Astrocyte (in vitro differentiated cells and primary cell): ENCODE measurements at places on chromosomes 2 and 18.

DNA sequence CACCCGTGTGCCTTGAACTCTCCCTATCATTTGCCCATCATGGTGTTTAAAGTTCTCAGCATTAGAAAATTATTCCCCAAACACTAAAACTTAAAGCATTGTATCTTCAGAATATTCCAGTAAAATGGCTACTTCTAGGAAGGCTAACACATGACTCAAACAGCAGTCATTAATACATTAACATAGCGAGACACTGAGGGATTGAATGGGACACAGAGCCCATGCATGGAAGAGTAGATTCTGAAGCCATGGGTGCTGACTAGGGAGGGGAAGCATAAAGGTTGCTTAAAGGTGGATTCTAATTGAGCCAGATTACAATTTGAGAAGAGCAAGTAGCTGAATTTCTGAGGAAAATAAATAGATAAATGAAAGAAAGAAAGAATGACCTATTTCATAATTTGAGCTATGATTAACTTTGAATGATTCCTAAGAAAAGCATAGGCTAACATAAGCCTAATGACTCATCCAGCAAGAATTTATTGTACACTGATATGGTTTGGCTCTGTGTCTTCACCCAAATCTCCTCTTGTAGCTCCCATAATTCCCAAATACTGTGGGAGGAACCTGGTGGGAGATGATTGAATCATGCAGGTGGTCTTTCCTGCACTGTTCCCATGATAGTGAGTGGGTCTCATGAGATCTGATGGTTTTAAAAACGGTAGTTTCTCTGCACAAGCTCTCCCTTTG is 79.8 kb upstream of the PIK3C3 start:
- H3K4me3 ChIP-seq: no peak overlapping the region
- DNase-seq: peak; percentile 63
- H3K36me3 ChIP-seq: no peaks in the 10 kb centered on the region
- H3K27ac ChIP-seq: peak overlapping the region; percentile 17
- H3K4me1 ChIP-seq: peaks cover 10% of the 10 kb centered on the region

DNA sequence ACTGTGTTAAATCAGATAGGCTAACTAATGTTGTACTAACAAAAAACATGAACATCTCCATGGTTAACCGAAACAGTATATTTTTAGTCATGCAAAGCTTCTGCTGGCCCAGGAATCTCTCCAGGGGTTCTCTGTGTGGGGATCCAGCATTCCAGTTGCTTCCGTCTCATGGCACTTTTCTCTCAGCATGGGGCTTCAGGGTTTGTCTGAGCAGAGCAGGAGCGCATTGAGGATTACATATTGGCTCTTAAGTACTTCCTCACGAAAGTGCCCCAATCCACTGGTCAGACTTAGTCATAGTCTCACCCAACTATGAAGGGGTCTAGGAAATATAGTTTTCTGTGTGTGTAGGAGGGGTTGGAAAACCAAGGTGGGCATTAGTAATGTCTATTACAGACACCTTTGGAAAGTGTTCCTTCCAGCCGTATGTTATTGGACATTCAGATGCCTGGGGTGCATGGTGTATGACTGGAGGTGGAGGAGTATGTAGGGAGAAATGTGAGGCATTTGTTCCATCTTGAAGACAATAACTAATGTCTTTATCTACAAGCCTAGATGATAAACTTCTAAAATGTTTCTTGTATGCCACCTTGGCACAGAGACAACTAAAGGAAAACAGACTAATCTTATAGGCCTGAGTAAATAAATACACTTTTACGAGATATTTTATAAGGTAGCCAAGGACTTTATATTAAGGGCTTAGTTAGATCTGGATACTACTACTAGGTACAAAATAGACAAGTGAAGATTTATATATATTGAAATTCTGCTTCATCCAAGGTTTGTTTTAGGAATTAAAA is 123.8 kb upstream of the ZEB2 start:
- no peak overlapping the region for H3K27ac ChIP-seq
- no peaks in the 10 kb centered on the region for H3K36me3 ChIP-seq
- no peak overlapping the region for H3K4me3 ChIP-seq
- no peak for DNase-seq
- H3K4me1 ChIP-seq: no peaks in the 10 kb centered on the region

DNA sequence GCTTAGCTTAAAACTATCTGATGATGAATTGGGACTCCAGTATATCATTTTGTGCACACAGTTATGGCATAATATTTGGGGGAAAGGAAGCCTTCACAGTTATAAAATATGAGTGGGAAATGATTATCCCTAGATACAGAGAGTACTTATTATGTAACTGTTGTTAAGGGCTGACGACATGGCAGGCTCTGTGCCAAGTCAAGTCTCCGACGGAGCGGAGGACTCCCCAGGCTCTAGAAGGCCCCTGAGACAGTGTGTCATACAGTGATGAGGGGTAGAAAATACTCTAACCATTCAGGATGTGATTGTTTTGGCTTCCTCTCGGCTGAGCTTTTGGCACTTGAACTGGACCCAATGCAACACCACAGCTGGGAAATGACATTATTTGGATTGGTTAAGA is 211.8 kb downstream of the SLC8A1 start:
- H3K27me3 ChIP-seq: no peaks in the 10 kb centered on the region
- no peaks in the 10 kb centered on the region for H3K36me3 ChIP-seq
- peaks cover 32% of the 10 kb centered on the region for H3K4me1 ChIP-seq
- DNase-seq: peak; percentile 94
- peak overlapping the region; percentile 64 for H3K27ac ChIP-seq
- no peak overlapping the region for H3K4me3 ChIP-seq

- H3K4me1 ChIP-seq: no peaks in the 10 kb centered on the region
- no peak overlapping the region for H3K27ac ChIP-seq
- H3K36me3 ChIP-seq: no peaks in the 10 kb centered on the region
- no peak overlapping the region for H3K4me3 ChIP-seq
- DNase-seq: no peak
These were observed 216.3 kb downstream of the RNF144A start for GRCh38 chr2:7133521-7133920.

GRCh38 chr2:19682493-19682892 is 219.3 kb downstream of the TTC32 start:
- H3K4me3 ChIP-seq: no peak overlapping the region
- H3K27me3 ChIP-seq: no peaks in the 10 kb centered on the region
- DNase-seq: no peak
- no peaks in the 10 kb centered on the region for H3K4me1 ChIP-seq
- H3K27ac ChIP-seq: no peak overlapping the region

DNA sequence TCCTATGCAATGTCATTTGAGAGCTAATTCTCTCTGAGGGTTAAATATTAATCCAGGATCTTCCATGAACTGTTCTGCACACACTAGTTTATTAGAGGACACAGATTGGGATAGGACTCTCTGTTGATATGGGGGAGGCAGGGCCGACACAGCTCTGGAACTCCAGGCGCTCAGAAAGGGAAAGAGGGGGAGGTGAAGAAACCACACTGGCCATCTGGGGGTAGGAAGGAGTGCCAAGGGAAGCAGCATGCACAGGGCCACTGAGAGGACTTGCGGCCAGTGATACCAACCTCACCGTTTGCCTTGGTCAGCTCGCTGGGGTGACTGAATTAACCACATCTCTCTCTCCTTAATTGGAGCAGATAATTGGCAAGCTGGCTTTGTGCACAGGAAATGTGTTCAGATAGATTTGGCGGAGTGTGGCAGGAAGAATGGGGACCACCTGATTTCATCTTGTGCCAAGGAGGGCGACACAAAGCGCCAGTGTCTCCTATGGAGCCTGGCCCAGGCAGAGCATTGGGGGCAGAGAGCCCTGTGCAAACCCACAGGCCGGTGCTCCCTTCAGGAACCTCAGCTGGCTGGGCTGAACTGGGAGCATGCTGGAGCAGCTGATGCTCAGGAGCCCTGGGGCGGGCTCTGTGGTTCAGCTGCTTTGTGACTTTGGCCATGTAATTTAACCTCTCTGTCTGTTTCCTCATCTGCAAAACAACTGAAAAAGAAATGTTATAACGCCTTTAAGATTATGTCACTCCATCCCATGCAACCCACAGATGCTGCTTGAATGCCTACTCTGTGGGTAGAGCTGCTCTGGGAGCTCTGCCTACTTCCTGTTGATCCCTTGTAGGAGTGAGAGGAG is 114.7 kb upstream of the STON1 start:
- H3K4me3 ChIP-seq: no peak overlapping the region
- DNase-seq: peak; percentile 39
- H3K27me3 ChIP-seq: no peaks in the 10 kb centered on the region
- H3K36me3 ChIP-seq: no peaks in the 10 kb centered on the region

DNA sequence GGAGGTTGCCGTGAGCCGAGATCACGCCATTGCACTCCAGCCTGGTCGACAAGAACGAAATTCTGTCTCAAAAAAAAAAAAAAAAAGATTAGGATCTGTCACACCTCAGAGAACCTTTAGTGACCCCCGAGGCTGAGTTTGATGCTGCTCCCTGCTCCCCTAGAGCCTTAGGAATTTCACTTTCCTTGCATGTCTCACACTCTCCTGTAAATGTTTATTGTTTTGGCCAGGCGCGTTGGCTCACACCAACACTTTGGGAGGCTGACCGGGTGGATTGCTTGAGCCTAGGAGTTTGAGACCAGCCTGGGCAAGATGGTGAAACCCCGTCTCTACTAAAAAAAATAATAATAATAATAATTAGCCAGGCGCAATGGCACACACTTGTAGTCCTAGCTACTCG is 31.5 kb downstream of the SRSF7 start:
- DNase-seq: no peak
- no peak overlapping the region for H3K4me3 ChIP-seq
- H3K27ac ChIP-seq: no peak overlapping the region

DNA sequence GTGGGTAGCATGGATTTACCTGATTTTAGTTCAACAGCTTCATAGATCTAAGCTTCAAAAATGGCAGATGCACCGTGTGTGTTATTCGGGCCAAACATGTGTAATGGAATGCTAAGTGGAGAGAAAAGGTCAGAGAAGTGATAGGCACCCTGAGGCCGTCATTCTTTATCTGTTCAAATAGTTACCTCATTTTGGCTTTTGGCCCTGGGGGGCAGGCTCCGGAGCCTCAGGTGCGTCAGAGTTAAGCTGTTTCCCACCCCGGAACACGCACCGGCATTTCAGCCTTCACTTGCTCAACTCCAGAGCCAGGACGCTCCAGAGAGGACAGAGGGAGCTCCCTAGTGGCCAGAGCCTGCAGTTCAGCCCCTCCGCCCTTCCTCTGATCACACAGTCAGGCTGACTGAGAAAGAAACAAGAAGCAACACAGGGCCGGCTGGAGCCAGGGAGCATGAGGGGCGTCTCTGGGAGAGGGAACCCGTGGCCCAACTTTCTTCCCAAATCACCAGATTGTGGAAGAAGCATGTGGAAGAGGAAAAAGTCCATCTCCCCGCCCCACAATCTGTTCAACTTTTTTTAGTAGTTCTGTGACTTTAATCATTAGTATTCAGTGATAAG is 135.2 kb upstream of the EPC2 start:
- no peaks in the 10 kb centered on the region for H3K36me3 ChIP-seq
- no peak overlapping the region for H3K27ac ChIP-seq
- DNase-seq: peak; percentile 66
- no peaks in the 10 kb centered on the region for H3K27me3 ChIP-seq

GRCh38 chr18:39305766-39306165 is 1740.2 kb upstream of the CELF4 start:
- H3K36me3 ChIP-seq: no peaks in the 10 kb centered on the region
- no peaks in the 10 kb centered on the region for H3K27me3 ChIP-seq
- H3K27ac ChIP-seq: no peak overlapping the region
- DNase-seq: no peak
- H3K4me3 ChIP-seq: no peak overlapping the region
- H3K4me1 ChIP-seq: no peaks in the 10 kb centered on the region

DNA sequence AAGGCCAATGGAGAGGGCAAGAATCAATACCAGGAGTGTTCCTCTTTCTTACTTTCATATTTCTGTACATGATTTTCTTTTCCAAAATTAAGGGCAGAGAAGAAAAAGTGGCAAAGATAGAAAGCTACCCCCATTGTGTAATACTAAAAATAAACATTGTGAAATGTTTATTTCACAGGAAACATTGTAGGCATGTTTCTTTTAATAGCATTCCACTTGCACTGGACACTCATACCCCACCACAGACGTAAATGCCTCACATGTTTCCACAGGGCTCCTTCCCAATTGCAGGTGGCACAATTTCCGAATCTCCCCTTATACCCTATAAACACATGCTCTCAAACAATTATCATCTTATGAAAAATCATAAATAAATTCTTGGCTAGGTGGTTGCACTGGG is 645.1 kb upstream of the SETBP1 start:
- no peak for DNase-seq
- no peaks in the 10 kb centered on the region for H3K27me3 ChIP-seq
- H3K27ac ChIP-seq: no peak overlapping the region

DNA sequence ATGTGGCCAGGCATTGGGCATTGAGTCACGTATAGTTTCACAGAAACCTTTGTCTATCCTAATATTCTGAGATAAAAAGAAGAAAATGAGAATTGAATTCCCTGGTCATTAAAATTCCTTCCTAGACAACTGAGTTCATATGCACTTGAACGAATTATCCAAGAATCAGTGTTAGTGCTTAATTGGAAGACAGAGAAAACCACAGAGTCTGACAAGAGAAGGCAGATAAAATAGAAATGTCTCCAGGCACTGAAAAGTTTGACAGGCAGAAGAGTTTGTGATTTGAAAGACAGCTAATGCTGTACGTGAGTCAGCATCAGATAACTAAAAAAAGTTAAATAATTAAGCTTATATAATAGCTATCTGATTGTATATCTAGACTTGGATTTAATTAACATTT is 47.7 kb upstream of the TRIB2 start:
- no peak for DNase-seq
- H3K36me3 ChIP-seq: no peaks in the 10 kb centered on the region
- H3K4me1 ChIP-seq: no peaks in the 10 kb centered on the region
- no peak overlapping the region for H3K27ac ChIP-seq
- no peak overlapping the region for H3K4me3 ChIP-seq
- H3K27me3 ChIP-seq: no peaks in the 10 kb centered on the region

GRCh38 chr2:236768393-236769140 is 198.9 kb downstream of the ACKR3 start:
- no peaks in the 10 kb centered on the region for H3K36me3 ChIP-seq
- peaks cover 30% of the 10 kb centered on the region for H3K4me1 ChIP-seq
- peak overlapping the region; percentile 98 for H3K27ac ChIP-seq
- H3K27me3 ChIP-seq: no peaks in the 10 kb centered on the region
- no peak overlapping the region for H3K4me3 ChIP-seq
